ENCODE measurements at places on chromosomes 2 and 18.

- DNase-seq, result no peak
Measured at GRCh38 chr18:1017227-1018058, 112.8 kb downstream of the ADCYAP1 start.

DNA sequence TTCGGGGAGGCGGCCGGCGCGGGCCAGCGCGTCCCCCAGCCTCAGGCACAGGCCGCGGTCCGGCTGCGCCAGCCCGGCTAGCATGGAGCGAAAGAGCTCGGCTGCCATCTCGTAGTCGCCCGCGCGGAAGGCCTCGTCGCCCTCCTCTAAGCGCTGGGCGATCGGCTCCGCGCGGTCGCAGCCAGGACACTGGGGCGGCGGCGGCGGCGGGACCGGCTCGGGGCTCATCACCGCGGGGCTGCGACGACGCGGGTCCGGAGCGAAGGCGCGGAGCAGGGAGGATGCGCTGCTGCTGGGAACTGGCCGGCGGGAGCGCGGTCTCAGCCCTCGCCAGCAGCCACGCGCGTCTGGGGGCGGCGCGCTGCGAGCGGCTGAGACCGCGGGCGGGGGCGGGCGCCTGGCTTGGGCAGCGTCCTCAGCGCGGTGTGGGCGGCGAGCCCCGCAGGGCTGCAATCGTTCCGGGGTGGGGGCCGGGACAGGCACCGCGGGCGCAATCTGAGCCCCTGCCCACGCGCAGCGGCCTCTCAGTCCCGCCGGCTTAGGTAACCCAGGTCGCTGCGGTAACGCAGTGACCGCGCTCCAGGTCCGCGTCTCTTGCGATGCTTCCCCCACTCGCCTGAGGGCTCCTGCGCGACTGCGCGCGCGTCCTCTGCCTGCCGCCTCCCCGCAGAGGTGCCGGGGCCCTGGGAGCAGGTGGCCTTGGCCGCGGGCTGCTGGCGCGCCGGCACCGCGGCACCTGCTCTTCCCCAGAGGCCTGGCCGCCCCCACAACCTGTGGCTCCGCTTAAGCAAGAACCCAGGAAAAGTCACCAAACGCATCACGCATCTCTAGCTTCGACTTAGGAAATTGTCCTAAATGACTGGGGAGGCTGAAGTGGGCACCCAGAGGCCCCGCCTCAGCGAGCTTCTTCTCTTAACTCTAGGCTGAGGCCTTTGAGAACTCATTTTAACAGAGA, at the start of gene LONRF2:
TSS of gene LONRF2 (minus strand) at position 636 of the 955 bp plus-strand sequence. CDS start at position 228, 408 bp downstream.
- no peak for DNase-seq

DNA sequence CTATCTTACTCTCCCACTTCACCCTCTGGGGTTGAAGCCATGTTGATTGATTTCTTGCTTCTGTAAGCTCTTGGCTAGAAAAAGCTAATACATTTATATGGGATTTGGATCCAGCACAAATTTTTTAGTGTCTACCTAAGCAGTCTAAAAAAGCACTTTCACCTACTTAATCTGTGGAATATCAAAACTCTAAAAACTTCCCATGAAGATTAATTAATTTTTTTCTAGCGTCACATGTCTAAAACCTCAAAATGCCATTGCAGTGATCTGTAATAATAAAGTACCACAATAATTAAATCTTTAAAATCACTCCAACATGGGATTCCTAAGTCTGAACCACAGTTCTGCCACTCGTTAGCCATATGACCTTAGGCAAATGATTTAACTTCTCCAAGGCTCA, 180.1 kb downstream of the EN1 start:
- no peak for DNase-seq

DNA sequence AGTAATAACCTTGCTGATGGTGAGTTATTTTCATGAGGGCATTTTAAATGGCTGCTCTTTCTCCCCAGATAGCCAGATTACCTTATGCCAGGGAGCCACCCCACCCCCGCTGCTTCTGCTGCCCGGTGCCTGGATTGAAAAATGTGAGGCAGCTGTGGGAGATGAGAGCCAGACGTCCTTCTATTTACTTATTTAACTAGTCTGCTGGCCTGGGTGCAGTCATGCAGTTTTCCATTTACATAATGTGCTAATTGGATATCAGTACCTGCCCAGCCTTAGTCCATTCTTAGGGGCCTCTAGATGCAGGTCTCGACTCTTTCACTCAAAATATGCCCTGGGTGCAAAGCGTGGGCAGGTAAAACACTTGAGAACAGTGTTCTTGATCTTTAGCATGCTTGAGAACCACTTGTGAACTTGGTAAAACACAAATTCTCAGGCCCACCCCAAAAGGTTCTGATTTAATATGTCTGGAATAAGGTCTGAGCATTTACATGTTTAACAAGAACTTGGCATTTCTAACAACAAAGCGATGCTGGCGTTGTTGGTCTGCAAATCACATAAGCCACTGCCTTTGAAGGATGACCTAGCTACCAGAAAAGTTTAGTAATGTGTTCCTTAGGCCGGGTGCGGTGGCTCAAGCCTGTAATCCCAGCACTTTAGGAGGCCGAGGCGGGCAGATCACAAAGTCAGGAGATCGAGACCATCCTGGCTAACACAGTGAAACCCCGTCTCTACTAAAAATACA, 154.3 kb downstream of the NRP2 start:
- no peak for DNase-seq

DNA sequence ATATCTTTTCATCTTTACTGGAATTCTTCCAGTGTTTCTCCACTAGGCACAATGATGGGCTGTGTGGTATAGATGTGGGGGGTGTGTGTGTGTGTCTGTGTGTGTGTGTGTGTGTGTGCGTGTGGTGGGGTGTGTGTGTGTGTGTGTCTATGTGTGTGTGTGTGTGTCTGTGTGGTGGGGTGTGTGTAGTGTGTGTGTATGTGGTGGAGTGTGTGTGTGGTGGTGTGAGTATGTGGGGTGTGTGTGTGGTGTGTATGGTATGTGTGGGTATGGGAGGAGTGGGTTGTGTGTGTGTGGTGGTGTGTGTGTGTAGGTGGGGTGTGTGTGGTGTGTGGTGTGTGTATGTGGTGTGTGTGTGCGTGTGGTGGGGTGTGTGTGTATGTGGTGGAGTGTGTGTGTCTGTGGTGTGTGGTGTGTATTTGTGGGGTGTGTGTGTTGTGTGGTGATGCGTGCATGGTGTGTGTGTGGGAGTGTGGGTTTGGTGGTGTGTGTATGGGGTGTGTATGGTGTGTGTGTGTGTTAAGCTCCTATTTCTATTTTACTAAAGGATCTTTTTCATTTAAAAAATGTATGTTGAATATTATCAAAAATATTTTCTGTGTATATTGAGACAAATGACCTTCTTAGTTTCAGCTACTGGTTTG, 84.2 kb downstream of the IRS1 start:
- DNase-seq, result no peak

DNA sequence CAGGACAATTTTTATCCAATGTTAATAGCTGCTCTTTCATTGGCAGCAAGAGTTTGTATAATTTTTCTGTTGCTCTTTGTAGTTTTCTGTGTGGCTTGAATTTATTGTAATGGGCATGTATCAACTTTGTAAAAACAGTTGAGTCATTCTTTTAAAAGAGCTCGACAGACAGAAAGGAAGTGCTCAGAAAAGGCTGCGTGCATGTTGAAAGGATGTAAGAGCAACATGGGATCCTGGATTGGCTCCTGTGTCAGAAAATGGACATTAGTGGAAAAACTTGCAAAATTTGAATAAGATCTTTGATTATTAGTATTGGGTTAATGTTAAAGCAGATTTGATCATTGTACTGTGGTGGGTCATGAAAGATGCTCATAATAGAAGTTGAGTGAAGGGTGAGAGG, 93.3 kb upstream of the CDC42EP3 start:
- no peak for DNase-seq

GRCh38 chr2:127320586-127321275, 26.8 kb upstream of the ERCC3 start:
- no peak for DNase-seq
